ENCODE measurements at places on chromosomes 16 and 17. TPM values are rescaled to one million over a fixed set of nuclear protein-coding genes. Genes with fewer than 3 reads are reported as not detected.
A peak's percentile ranks its signal among the peaks of the same experiment; 100 is the strongest.

The BMERB1 gene
- 4.3 TPM for total RNA-seq

The ZP2 gene
- total RNA-seq, result not detected

The SEPTIN12 gene
- total RNA-seq, result not detected

The AP1G1 gene
- total RNA-seq, result 100 TPM

The BCL6B gene
- total RNA-seq, result not detected

The NEURL4 gene
- total RNA-seq, result 39.3 TPM

The SLC12A3 gene
- not detected for total RNA-seq

The GLTPD2 gene
- not detected for total RNA-seq

The LPO gene
- total RNA-seq, result not detected

The TMEM235 gene
- not detected for total RNA-seq

- H3K27ac ChIP-seq, result no peak overlapping the region
- H3K36me3 ChIP-seq, result peaks cover 6% of the 10 kb centered on the region
- DNase-seq, result no peak
- H3K27me3 ChIP-seq, result peaks cover 66% of the 10 kb centered on the region
- peaks cover 10% of the 10 kb centered on the region for H3K4me1 ChIP-seq
These were observed 92.7 kb downstream of the WSCD1 start for GRCh38 chr17:6162892-6163291.

DNA sequence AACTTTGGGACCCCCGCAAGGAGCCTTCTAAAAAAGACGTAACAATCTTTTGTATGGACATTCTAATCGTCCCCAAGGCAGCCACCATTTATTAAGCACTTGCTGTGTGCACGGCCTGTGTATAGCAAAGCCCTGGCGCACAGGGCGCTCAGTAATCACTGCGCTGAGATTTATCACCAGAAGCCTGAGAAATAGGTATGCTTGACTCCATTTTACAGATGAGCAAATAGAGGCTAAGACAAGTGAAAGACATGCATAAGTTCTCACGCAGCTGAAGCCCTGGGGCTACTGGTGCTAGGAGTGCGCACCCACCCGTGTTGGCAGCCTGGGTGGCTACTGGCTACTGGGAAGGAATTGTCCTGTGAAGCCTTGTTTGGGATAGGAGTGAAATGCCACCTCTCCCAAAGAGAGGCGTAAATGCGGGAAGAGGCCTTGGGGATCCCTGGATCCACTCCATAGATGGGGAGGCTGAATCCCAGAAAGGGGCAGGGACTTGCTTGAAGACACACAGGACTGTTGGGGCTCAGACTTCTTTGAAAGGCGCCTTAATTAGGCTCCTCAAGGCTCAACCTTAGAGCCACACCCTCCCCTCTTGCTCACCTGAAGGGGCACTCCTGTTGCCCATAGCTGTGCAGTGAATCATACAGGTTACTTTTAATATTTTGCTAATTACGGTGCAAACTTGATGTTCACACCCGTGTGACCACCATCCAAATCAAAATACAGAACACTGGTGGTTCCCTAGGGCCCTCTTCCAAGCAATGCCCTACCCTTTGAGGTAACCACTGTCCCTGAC lies 634 bp upstream of the NATD1 start:
- H3K27ac ChIP-seq, result no peak overlapping the region
- peak overlapping the region; percentile 70 for H3K4me3 ChIP-seq
- DNase-seq, result no peak
- H3K4me1 ChIP-seq, result peaks cover 17% of the 10 kb centered on the region
- H3K36me3 ChIP-seq, result no peaks in the 10 kb centered on the region
- H3K27me3 ChIP-seq, result no peaks in the 10 kb centered on the region

- H3K4me1 ChIP-seq, result peaks cover 8% of the 10 kb centered on the region
- peak; percentile 48 for DNase-seq
- no peak overlapping the region for H3K4me3 ChIP-seq
- H3K27me3 ChIP-seq, result peaks cover 53% of the 10 kb centered on the region
- H3K36me3 ChIP-seq, result no peaks in the 10 kb centered on the region
These were observed 59.5 kb upstream of the CDC42EP4 start for GRCh38 chr17:73371285-73371684.

DNA sequence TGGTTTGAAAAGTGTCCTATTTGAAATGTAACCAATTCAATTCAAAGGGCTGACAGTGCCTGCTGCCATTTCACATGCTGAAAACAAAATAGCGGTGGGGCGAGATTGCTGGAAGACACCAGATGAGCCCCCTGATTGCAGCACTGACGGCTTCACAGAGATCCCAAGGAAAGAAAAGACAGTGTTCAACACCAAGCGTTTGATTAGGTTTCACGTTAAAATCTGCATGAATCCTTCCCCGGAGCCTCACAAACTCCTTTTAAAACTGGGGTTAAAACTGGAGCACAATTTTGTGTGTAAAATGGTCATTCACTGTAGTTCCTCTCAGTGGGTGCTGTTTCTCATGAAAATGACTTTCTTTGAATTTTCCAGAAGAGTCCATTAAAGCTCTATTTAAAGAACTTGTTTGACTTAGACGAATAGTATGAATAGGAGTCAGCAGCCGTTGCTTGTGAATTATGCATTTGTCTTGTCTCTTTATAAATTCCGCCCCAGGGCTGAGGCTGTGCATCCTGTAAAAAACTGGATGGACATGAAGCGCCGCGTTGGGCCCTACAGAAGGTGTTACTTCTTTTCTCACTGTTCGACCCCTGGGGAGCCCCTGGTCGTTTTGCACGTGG lies 8.8 kb downstream of the MLYCD start:
- DNase-seq, result no peak
- no peak overlapping the region for H3K4me3 ChIP-seq
- peaks cover 24% of the 10 kb centered on the region for H3K36me3 ChIP-seq
- no peak overlapping the region for H3K27ac ChIP-seq

DNA sequence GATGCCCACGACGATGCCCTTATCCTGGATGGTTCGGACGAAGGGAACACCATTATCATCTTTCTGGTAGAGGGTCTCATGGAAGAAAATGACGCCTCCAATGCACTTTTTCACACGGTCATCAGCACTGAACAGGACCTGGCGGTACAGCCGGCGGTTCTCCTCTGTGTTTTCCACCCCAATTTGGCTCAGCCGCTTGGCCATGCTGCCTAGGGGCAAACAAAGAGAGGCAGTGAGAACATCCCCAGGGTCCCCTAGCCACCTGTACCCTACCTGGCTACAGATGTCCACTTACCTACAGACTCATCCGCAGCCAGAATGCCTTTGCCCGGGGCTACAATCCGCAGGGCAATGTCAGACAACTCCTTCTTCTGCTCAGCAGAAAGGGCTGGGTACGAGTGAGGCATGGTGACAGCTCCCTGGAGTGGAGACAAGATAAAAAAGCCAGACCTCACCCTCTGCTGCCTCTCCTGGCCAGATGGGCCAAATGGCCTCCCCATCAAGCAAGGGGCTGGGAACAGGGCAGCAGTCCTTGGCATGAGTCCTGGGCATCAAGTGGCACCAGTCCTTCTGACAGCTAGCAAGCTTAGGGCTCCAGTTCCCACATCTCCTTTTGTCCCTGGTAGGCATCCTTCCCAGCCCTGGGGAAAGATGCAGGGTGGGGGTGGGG lies 1.4 kb downstream of the ALDOC start:
- no peaks in the 10 kb centered on the region for H3K27me3 ChIP-seq
- peaks cover 19% of the 10 kb centered on the region for H3K36me3 ChIP-seq
- no peak for DNase-seq

GRCh38 chr17:54883939-54884338 lies 16.7 kb upstream of the TOM1L1 start:
- no peak overlapping the region for H3K27ac ChIP-seq
- peaks cover 6% of the 10 kb centered on the region for H3K4me1 ChIP-seq
- no peaks in the 10 kb centered on the region for H3K27me3 ChIP-seq
- H3K36me3 ChIP-seq, result peaks cover 6% of the 10 kb centered on the region

DNA sequence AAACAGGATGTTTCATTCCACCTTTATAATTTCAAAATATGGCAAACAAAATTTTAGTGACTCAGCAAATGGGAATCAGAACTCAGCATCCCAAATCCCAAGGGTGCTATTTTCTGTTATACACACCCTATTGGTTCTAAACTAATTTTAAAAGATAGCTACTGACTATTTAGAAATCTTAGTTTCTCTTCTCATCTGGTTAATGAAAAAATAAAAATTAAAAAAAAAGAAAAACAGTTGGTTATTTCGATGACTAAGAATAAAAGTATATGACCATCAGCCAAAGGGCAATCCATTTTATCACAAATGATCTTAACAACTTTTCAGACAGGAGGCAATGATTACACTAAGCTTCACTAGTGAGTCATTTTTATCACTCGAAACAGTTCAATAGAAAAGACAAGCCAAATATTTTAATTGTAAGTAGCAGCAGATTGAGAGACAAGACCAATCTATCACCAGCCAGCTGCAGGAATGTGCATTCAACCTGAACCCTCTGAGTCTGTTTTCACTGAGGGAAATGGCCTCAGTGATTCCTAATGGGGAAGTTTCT lies 15.2 kb downstream of the PHLPP2 start:
- no peaks in the 10 kb centered on the region for H3K27me3 ChIP-seq
- DNase-seq, result peak; percentile 53
- peaks cover 26% of the 10 kb centered on the region for H3K4me1 ChIP-seq
- H3K36me3 ChIP-seq, result no peaks in the 10 kb centered on the region
- H3K4me3 ChIP-seq, result peak overlapping the region; percentile 58

- no peak for DNase-seq
- H3K4me1 ChIP-seq, result peaks cover 8% of the 10 kb centered on the region
- H3K36me3 ChIP-seq, result peaks cover 16% of the 10 kb centered on the region
These were observed 13.5 kb downstream of the SARM1 start for GRCh38 chr17:28385037-28385400.

DNA sequence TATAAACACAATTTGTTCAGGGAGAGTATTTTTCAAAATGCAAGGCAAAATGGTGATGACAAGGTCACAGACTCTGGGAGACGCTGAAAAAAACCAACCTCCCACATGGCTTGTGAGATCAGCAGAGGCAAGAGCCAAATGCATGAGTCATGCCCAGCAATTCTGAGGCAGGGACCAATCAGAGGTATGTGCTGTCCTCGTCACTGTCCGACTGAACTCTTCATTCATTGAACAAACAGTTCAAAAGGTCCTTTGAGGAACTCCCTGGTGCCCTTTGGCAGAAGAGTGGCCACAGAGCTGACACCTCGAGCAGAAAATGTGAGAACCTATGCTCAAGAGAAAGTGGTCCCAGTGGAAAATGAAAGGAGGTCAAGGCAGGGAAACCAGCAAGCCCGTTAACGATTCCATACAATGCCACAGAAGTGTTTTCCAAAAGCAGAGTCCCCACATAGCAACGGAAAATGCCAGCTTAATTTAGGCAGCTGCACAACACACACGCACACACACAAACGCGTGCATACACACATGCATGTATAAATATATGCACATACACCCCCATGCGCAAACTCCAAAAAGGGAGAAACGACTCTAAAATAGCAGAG lies 50.9 kb downstream of the CDH11 start:
- DNase-seq, result peak; percentile 90
- peaks cover 11% of the 10 kb centered on the region for H3K4me1 ChIP-seq
- H3K4me3 ChIP-seq, result no peak overlapping the region

DNA sequence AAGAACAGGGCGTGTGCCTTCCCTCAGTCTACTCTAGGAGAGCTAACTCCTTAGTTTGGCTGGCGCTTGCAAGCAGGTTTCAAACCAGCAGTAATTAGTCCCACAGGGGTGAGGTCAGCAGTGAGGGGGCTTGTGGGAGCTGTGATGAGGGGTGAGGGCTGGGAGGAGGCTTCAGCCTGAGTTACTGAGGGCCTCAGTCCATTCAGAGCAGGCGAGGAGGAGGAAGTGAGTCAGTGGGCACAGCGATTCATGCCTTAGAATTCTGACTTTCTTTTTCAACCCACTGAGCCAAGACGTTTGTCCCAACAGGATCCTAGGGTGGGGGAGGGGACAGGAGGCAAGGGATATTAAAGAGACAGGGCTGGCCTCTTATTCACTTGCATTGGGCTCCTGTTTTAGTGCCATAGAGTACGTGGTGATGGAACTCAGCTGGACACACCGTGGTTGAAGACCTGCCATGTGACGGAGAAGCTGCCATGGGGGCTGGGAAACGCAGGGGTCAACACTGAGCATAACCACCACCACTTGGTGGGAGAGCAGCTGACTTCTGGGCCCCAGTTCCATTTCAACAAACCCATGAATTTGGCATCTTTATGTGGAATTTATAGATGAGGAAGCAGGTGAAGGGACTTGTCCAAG lies 8.3 kb upstream of the ITGA3 start:
- H3K27ac ChIP-seq, result peak overlapping the region; percentile 88
- no peaks in the 10 kb centered on the region for H3K36me3 ChIP-seq
- H3K4me3 ChIP-seq, result peak overlapping the region; percentile 32
- DNase-seq, result peak; percentile 97
- no peaks in the 10 kb centered on the region for H3K27me3 ChIP-seq

All from MCF 10A (cell line).